ENCODE measurements at places on chromosomes 12 and 14.

- no peak for DNase-seq
Measured at GRCh38 chr12:131313635-131314034, 359.9 kb downstream of the ADGRD1 start.

DNA sequence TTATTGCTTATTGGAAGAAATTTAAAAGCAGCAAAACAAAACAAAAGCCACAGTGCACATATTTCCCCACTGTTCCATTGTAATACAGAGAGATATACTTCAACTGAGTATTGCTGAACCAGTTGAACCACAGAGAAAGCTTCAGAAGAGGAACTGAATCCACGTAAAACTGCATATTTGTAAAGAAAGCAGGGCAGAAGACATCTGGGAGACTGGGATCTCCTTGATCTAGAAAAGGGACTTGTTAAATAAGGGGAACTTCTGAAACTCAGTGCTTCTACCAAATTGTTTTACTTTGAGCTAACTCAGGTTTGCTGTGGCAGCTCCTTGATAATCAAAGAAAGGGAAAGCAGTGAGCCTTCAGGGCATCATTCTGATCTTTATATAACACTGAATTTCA lies 411.1 kb upstream of the MDGA2 start:
- no peak for DNase-seq

- DNase-seq, result no peak
Measured at GRCh38 chr12:59660148-59660547, 64.3 kb downstream of the SLC16A7 start.

- no peak for DNase-seq
Measured at GRCh38 chr12:88604646-88605045, 24.4 kb upstream of the KITLG start.

- DNase-seq, result no peak
Measured at GRCh38 chr14:100608064-100608463, 20.8 kb upstream of the BEGAIN start.

GRCh38 chr12:45669093-45669492 lies 60.4 kb upstream of the ARID2 start:
- DNase-seq, result no peak

DNA sequence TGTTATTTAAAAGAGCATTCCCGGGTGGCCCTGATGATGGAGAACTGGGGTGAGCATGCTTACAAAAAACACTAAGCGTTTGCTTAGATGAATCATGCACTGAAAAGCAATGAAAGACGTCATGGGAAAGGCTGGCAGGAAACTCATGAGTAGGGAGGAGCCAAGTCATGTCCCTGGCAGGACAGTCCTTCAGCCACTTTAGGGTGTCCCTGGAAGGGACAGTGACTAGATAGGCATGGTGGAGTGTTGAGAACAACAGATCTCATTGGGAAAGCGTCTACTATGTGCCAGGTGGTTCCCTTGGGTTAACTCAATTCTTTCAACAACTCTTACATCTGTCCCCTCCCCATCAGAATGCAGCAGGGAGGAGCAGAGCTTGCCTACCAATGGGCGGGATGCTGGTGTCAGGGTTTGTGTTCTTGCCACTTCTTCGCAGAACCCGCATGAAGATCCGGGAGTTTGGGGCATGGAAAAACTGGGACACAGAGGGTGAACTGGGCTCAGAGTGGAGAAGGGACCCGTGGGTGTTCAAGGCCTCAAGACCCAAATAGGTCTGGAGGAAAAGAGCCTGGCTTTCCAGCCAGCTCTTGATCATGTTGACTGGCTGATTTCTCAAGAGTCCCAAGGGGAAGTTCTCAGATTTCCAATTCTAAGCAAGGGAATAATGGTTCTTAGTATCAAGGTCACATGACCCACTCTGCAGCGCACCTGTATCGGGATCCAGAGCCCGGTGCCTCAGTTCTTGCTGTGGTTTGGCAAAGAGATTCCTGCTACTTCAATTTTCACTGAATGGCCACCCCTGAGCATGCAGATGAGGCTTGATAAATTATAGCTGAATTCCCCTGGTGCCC lies 653.9 kb upstream of the TBX3 start:
- no peak for DNase-seq

GRCh38 chr12:9694241-9694640 lies 24.7 kb downstream of the CLEC2D start:
- no peak for DNase-seq

- DNase-seq, result peak; percentile 57
Measured at GRCh38 chr14:104975481-104976197, 2.5 kb downstream of the AHNAK2 start.

DNA sequence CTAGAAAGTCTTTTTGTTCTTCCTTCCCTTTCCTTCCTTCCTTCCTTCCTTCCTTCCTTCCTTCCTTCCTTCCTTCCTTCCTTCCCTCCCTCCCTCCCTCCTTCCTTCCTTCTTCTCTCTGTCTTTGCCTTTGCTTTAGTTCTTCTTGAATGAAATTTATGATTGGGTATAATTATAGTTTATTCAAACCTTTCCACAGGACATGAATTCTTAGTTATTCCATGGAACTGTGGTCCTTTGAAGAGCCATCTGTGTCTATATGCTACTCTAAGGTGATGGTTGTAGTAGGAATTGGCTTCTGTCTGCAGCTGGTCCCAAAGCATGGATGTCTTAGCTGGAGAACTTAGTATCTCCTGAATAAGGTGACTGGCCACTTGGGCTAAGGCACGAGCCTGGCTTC lies 64.8 kb downstream of the IGF1 start:
- no peak for DNase-seq

GRCh38 chr12:75212072-75212471 lies 2.4 kb upstream of the KCNC2 start:
- DNase-seq, result no peak

DNA sequence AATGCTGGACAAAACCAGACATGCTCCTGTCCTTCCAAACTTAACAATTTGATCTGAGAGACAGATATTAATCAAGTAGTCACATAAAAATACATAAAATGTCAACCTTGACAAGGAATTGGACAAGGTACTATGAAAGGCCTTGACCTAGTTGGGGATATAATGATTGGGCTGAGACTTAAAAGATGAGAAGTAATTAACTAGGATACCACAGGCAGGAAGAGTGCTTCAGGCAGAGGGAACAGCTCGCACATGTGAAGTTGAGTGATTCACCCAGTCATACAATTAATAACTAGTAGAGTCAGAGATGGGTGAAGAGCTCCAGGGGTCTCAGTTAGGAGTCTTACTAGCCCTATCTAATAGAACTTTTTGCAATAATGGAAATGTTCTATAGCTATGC lies 259.5 kb downstream of the MSRB3 start:
- DNase-seq, result no peak

- no peak for DNase-seq
Measured at GRCh38 chr12:2633825-2634200, 161.0 kb upstream of the FKBP4 start.

GRCh38 chr12:108332791-108333382 lies 6.2 kb downstream of the CMKLR1 start:
- no peak for DNase-seq

DNA sequence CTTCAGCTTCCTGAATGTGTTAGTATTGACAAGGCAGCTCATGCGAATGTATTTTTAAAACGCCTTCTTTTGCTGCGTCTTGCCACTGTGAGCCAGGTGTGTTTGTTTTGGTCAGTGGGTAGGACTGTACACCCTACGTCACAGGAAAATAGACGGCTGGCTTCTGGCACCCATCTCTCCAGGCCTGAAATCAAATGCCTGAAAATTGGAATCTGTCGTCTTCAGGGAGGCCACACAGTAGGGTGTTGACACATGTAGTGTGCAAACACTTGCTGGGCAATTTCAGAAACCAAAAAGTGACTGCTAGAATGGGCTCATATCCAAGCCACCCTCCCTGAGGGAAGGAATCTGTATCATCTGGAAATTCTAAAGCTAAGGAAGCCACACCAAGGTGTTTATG lies 209.3 kb downstream of the TTC8 start:
- DNase-seq, result no peak

GRCh38 chr14:99740411-99740810 lies 52.8 kb upstream of the EML1 start:
- no peak for DNase-seq

GRCh38 chr14:84726471-84726870 lies 803.5 kb upstream of the FLRT2 start:
- DNase-seq, result no peak

DNA sequence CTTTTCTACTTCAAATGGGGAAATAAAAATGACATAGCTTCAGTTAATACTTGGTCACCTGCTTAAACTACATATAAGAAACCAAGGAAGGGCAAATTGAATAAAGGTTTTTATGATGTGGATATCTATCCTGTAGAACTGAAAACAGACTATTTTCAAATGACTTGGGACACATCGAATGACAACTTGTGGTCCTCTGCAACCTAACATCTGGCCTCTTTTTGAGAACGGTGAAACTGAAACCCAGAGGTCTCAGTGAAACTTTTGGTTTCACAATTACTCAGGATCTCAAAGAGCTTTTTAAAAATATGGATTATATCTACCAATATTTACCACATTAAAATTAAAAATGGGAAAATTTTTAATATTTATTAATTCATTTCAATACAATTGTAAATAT lies 65.2 kb downstream of the PPP2R5E start:
- DNase-seq, result no peak

GRCh38 chr14:71398450-71398849 lies 491.2 kb downstream of the PCNX1 start:
- DNase-seq, result no peak

DNA sequence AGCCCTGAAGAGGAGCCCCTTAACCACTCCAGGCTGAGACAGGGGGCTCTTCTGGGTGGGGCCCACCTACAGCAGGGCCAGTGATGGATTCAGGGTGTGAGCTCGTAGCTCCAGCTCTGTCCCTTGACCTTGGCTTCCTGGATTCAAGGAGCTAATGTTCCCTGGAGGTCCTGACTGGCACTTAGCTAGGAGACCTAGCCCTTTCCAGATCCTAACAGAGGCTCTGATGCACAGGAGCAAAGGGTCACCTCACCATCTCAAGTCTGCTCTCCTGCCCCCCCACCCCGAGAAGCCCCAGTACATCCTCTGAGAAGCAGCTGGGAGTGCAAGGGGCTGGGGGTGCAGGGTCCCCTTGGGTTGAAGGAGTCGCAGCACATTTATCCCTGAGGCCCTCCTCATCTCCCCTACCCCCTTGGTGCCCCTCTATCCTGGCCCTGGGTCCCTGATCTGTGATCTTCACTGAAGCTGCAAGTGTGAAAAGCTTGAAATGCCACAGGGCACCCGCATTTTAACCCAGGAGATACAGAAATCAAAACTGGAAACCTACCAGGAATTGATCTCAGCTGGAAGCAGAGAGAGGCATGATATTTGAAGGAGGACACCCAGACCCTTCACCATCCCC lies 2.9 kb downstream of the RIN3 start:
- DNase-seq, result no peak

GRCh38 chr12:14207905-14208551 lies 157.5 kb upstream of the ATF7IP start:
- no peak for DNase-seq

GRCh38 chr12:2772370-2772769 lies 22.4 kb upstream of the FKBP4 start:
- no peak for DNase-seq

DNA sequence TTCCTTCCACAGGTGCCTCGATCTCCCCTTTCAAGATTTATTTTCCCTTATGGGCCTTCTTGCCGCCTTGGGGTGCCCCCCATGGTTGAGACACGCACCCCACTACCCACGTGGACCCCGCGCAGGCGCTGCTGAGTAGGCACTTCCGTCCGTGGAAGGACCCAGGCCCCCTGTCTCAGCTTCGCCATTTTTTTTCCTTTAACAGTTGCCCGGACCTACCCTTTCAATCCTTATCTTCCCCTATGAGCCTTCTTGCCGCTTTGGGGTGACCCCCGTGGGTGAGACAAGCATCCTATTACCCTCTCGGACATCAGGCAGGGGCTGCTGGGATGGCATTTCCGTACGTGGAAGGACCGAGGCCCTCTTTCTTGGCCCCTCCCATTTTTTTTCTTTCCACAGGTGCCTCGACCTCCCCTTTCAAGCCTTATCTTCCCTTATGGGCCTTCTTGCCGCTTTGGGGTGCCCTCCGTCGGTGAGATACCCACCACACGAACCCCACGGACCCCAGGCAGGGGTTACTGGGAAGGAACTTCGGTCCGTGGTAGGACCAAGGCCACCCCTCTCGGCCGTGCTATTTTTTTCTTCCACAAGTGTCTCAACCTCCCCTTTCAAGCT lies 268.2 kb downstream of the ALG10 start:
- DNase-seq, result no peak

DNA sequence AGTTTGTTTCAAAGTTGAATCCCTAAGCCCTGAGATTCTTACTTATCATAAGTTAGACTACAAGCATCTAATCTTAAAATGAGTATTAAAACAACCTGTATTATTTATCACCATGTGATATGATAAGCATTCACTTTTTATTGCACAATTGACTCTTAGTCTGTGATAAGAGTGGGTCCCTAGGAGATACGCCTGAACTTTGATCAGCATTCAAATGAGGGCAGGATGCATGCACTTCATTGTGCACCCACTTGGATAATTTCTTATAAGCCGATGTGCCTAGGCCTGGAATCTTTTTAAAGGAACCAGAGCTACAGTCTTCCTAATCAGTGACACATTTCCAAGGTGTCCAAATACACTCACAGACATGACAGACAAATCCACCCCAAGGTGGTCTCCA lies 31.4 kb upstream of the SPTLC2 start:
- no peak for DNase-seq

GRCh38 chr12:124509676-124510300 lies 57.6 kb downstream of the NCOR2 start:
- no peak for DNase-seq

- DNase-seq, result no peak
Measured at GRCh38 chr12:71533703-71534102, 94.1 kb downstream of the LGR5 start.

GRCh38 chr12:58502226-58502625 lies 418.1 kb downstream of the LRIG3 start:
- DNase-seq, result no peak

- no peak for DNase-seq
Measured at GRCh38 chr14:43116341-43116740, 1390.7 kb downstream of the FSCB start.

- no peak for DNase-seq
Measured at GRCh38 chr12:124018539-124018938, 45.5 kb downstream of the ZNF664 start.

GRCh38 chr14:24938593-24938992 lies 111.4 kb downstream of the STXBP6 start:
- DNase-seq, result no peak

DNA sequence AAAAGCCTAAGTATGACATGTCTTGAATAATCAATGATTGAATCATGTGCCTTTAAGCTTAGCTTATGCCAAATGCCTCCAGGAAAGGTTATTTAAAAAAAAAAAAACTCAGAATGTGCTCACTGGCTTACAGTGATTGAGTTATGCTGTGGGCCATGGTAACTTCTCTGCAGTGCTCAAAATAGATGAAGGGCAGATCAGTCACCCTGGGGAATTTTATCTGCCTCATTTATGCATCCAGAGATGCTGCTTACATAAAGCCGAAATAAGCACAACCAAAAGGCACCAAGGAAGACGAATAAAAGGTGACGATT lies 118.7 kb upstream of the MDM1 start:
- peak; percentile 27 for DNase-seq

- DNase-seq, result no peak
Measured at GRCh38 chr14:73173092-73173735, 36.9 kb downstream of the PSEN1 start.

- DNase-seq, result no peak
Measured at GRCh38 chr12:115500872-115501271, 776.6 kb downstream of the MED13L start.

GRCh38 chr14:91387169-91387835 lies 30.3 kb downstream of the CCDC88C start:
- DNase-seq, result no peak

Data from activated T-cell treated with anti-CD3 and anti-CD28 coated beads, Interleukin-2, amount 50 U/mL, for 48 hours (primary cell).